ENCODE measurements at places on chromosomes 2 and 18.
A peak's percentile ranks its signal among the peaks of the same experiment; 100 is the strongest.

- no peak for DNase-seq
Observed at GRCh38 chr2:75540994-75541393, 19.7 kb downstream of the EVA1A start.

DNA sequence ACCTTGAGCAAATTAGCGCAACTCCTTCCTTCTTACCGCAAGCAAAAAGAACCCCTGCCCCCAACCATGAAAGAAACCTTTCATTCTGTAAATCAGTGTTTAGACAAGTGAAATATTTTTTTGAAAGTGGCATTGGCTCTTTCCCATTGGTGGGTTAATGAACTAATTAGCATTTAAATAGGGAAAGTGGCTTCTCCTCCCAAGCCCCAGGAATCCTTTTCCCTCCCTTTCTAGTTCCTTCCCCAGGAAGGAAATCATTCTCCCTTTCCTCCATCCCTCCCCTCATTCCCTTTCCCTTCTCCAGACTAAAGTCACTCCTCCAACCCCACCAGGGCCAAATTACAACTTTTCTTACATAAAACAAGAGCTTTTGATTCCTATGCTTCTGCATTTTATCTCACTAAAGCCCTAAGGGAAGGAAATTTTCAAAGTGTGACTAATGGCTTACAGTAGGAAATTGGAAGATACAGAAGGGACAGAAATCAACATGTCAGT, 22.9 kb upstream of the TYMS start:
- no peak for DNase-seq

- no peak for DNase-seq
Observed at GRCh38 chr2:48607307-48608014, 10.2 kb upstream of the GTF2A1L start.

- no peak for DNase-seq
Observed at GRCh38 chr18:41875094-41875780, 79.8 kb upstream of the PIK3C3 start.

DNA sequence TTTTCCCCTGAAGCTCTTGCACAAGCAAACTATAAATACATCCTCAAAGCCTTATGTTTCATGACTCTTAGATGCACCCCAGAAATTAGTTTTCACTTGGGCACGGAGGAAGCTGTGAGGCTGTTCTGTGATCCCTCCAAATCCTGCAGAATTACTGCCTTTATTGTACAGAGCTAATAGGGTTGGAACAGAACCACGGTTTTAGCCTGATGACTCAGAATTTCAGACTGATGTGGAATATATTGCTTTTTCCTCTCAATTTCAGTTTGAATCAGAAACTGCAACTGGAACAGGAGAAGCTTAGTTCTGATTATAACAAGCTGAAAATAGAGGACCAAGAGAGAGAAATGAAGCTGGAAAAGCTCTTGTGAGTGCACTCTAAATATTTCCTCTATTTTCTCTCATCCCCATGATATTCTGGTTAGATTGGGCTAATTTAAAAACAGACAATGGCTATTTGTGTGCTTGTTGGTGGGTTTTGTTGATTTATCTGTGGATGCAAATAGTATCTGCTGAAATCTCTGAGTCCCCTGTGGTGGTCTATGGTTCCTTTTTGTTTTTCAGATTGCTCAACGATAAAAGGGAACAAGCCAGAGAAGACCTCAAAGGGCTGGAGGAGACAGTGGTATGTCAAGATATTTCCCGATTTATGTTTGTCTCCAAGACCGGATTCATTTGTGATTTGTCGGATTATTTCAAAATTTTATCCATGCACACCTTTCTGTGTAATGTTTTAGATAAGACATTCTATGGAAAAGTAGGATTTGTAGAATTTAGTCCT, 38.2 kb upstream of the LYPD6B start:
- no peak for DNase-seq

DNA sequence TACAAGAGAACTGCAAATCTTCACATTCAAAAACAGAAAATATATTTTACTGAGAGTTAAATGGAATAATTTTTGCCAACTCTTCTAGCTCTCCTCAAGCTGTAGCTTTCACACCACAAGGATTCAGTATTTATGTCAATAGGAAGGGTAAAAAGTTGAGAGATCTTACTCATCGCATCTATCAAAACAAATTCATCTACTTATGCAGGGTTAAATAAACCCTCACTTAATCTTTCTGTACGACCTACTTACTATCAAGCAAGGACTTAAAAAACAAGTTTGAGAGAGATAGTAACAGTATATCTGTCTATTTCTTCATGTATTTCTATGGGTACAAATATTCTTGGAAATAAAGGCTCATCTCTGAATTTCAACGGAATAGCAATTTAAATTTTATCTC, 35.5 kb downstream of the SIGLEC15 start:
- no peak for DNase-seq

DNA sequence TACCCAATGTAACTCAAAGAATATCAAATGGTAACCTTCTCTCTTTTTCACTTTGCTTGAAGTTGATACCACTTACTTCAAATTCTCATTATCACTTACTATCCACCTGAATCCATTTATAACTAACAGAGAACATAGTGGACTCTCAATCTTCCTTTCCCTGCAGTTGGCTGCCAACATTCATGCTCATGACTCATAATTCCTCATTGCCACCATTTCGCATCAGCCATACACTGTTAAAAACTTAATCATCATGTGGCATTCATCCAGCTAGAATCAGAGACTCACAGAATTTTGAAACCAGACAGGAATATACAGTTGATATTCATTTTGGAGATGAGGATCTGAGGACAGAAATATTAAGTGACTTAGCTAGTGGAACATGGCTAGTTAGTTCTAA, 56.8 kb downstream of the SLC4A10 start:
- DNase-seq, result no peak

GRCh38 chr2:69296421-69296820, 90.6 kb downstream of the GFPT1 start:
- no peak for DNase-seq

GRCh38 chr18:65568866-65569265, 181.9 kb upstream of the CDH7 start:
- no peak for DNase-seq

DNA sequence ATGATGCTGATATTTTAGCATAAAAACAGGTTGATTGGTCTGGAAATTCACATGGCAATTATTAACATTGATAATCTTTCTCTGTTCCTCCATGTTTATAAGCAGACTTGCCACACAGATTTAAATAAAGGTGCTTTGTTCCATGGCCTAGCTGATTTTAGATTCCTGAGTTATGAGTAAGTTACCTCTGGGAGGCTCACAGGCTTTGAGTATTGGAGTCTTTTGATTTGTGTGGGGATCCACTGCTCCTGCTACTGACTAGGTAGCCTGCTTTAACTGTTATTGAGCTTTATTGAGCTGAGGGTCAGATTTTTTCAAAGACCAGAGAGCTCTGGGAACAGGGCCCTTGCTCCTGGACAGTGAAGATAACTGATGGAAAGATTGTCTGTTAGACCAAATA, 166.1 kb downstream of the ANKRD30B start:
- no peak for DNase-seq

GRCh38 chr18:39039813-39040212, 1474.2 kb upstream of the CELF4 start:
- DNase-seq, result no peak

DNA sequence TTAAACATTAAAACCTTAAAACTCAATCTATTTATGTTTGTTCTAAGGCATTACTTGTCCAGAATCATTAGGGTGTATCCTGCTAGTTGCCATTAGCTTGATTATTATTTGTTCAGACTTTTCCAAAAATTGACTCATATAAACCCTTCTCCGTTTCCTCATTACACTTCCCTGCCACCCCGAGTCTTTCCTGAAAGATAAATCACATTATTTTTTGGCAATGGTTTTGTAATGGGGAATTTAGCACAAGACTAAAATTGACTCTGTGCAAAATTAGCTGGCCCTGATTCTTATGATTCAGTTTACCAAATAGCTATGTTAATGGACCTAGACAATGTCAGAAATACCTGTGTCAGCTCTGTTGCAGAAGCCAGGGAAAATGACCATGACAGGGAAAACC, 112.2 kb upstream of the NT5C1B start:
- DNase-seq, result no peak

DNA sequence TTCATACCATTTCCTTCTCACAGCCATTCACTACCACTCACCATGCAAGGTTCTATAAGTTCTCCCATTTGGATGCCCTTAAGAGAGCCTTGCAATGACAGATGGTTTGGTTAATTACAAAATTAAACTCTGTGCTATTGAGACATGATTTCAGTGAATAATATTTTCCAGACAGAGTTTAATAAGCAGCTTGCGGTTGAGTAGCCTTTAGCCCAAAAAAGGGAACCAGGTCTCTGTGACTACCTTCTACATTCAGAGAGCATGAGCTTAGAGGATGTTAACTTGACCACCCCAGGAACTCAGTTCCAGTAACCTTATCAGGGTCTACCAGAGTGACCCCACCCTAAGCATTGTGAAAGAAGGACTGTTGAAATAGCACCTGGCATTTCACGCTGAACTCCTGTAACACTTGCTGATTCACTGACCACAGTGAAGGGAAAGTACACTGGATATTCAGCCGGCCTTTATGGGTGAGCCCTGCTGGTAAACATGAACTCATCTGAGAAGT, 1173.1 kb upstream of the ZEB2 start:
- no peak for DNase-seq

DNA sequence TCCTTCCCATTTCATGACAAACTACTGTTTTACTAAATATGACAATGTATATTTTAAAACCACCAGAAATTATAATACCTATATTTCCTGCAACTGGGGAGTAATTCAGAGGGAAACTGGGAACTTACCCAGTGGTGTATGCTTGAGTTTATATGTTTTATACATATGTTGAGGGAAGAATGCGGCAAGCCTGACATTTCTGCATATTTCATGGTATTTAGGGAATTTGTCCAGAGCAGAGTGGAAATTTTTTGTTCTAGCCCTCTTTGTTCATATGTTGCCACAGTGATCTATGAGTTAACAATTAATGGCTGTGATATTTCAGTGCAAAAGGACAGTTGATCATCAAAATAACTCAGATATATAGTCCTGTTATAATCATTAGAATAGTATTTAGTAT, 230.8 kb upstream of the VWC2L start:
- DNase-seq, result no peak

- DNase-seq, result no peak
Observed at GRCh38 chr2:60408811-60409530, 144.5 kb downstream of the BCL11A start.

DNA sequence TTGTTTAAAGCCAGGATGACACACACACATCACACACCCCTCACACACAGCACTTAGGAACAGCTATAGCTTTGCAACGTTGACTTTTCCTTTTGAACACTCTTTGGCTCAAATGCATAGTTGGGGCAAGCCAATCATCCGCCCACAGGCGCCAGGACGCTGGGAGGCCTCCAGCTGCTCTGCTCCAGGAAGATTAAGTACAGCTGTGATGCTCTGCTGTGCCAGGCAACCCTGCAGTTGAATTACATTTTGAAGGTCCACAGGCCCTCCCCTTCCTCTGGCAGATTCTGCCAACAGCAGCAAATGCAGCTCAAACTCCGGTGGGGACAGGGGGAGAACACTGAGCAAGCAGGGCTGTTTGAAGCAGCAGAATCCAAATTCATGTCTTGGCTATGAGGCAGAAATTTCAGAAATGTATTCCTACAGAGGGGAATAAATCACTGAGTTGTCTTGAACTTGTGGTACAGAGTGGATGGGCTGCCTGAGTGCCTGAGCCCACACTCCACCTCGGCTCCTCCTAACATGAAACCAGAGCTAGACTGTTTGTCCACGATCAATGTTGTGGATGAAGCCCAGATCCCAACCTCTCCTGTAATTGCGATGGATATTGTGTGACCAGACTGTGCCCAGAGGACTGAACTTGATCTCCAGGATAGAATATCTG, 86.5 kb upstream of the PPP1CB start:
- no peak for DNase-seq

- DNase-seq, result no peak
Observed at GRCh38 chr2:214699236-214699635, 110.2 kb downstream of the BARD1 start.

- DNase-seq, result no peak
Observed at GRCh38 chr2:216485745-216486144, 12.9 kb upstream of the RPL37A start.

DNA sequence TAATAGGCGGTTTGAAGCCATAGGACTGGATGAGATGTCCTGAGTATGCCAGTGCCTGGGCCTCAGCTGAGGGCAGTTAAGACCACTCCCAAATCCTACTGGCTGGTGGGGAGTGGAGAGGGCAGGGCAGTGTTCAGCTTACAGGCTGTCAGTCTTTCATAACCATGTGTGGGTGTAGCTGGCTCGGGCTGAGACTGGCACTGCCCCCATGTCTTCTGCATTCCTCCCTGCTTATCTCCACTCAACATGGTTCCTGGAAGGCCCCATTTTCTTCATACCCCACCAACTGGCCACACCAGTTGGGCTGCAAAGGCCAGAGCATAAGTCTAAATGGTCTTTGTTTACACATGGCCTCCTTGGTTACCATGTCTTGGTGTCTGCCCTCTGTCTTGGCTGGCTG, 17.2 kb upstream of the IL37 start:
- no peak for DNase-seq

DNA sequence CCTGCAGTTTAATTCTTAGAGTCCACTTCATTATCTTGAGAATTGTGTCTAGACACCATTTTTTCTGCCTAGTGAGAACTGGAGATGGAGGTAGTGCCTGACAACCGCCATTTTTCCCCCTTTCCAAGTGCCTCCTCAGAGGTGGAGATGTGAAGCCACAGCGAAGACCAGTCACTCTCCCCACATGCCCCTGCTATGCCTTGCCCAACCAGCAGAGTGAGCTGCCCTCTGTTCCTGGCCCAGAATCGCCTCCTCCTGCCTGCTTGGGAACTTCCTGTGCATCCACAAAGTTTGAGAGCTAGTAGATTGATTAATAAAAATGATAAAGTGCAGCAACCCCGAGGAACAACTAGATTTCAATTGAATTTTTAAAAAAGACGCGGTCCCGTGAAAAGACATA, 123.3 kb downstream of the CLIP4 start:
- peak; percentile 31 for DNase-seq

GRCh38 chr2:206218796-206219499, 55.5 kb upstream of the ZDBF2 start:
- DNase-seq, result no peak

DNA sequence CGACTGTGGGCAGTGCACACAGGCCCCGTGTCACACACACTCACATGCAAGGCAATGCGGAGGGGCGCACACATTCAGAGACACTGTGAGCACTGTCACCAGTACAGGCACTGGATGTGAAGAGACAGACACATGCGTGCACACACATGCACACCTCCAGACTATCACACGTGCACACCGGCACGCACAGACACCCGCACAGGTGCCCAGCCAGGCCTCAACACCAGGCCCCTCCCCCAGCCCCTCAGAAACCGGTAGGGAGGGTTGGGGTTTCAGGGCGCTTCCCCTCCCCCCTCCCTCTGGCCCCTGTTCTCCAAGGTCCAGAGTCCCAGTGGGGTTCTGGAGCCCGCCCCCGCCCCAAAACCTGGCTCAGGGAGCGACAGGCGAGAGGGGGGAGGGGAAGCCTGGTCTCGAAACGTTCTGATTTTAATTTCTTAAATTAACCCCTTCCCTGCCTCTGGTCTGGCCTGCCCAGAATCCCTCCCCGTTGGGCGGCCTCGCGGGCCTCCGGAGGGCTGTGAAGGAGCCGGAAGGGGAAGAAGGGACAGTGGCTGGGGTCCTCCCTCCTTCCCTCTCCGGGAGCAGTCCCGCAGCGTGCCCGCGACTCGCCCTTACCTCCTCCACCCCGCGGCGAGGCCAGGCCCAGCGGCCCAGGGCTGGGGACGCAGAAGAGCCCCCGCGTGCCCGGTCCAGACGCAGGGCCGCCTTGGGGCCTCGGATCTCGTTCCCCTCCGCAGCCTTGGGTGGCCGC, 558 bp downstream of the FBXO41 start:
- peak; percentile 47 for DNase-seq

All from activated CD8-positive, alpha-beta T cell treated with anti-CD3 and anti-CD28 coated beads, Interleukin-2, amount 10 ng/mL, durations not matched to agents 7 days and 5 days (primary cell).